ENCODE measurements at places on chromosomes 3 and 15.

- DNase-seq, result peak; percentile 53
Measured at GRCh38 chr3:42547401-42547945, 34.3 kb downstream of the SEC22C start.

DNA sequence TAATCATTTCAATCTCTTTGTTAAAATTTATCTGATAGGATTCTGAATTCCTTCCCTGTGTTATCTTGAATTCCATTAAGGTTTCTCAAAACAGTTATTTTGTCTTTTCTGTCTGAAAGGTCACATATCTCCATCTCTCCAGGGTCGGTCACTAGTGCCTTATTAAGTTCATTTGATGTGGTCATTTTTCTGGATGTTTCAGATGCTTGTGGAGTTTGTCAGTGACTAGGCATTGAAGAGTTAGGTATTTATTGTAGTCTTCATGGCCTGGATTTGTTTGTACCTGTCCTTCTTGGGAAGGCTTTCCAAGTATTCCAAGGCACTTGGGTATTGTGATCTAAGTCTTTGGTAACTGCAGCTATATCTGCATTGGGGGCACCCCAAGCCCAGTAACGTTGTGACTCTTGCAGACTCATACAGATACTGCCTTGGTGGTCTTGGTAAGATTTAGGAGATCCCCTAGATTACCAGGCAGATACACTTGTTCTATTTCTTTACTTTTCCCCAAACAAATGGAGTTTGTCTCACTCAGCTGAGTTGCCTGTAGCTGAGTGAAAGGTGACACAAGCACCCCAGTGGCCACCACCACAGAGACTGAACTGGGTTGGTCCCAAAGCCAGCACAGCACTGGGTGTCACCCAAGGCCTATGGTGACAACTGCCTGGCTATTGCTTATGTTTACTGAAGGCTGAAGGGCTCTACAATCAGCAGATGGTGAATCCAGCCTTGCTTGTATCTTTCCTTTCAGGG lies 18.9 kb upstream of the SLC27A2 start:
- no peak for DNase-seq

DNA sequence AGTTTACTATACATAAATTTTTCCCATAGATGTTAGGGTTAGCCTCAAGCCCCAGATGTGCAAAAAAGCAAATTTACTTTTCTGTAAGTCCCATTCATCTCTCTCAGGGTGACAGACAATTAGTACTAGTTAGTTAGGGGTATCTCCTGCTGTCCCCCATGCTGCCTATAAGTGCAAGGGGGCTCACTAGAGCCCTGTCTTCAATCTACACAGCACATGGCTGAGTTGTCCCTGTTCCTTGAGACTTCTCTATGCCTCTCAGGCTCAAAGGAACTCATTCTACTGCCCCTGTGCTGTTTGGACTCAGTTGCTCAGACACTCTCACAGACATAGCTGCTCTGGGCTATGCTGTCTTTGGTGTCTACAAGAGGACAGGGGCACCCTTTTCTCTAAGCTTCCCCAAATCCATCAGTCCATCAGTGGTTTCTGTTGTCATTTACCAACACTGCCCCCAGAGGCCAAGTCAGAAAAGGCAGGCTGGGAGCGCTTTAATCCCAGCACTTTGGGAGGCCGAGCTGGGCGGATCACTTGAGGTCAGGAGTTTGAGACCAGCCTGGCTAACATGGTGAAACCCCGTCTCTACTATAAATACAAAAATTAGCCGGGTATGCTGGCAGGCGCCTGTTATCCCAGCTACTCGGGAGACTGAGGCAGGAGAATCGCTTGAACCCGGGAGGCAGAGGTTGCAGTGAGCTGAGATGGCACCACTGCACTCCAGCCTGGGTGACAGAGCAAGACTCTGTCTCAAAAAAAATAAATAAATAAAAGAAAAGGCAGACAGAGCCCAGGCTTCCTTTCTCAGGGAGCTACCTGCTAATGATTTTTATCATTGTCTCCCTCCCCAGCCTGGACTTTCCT lies 31.4 kb upstream of the PRTG start:
- peak; percentile 26 for DNase-seq

GRCh38 chr15:101047301-101047781 lies 128.2 kb downstream of the LRRK1 start:
- DNase-seq, result no peak

DNA sequence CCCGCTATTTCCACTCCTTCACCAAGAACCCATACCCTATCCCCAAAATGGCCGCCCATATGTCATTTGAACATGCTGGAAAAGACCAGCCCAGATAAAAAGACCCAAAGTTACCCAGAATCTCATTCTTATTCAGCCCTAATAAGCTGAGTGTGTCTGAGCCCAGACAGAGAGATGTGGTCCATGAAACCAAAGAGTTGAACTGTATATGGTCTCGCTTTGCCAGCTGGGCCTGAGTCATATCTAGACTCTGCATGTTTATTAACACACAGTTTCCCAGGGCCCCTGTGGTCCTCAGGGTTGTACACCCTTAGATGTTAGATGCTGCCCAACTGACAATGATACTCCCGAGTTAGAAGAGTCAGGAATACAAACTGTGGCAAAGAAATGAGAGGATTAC lies 201.9 kb upstream of the STRIT1 start:
- peak; percentile 22 for DNase-seq

- DNase-seq, result peak; percentile 7
Measured at GRCh38 chr3:106212665-106213222, 343.9 kb upstream of the CBLB start.

DNA sequence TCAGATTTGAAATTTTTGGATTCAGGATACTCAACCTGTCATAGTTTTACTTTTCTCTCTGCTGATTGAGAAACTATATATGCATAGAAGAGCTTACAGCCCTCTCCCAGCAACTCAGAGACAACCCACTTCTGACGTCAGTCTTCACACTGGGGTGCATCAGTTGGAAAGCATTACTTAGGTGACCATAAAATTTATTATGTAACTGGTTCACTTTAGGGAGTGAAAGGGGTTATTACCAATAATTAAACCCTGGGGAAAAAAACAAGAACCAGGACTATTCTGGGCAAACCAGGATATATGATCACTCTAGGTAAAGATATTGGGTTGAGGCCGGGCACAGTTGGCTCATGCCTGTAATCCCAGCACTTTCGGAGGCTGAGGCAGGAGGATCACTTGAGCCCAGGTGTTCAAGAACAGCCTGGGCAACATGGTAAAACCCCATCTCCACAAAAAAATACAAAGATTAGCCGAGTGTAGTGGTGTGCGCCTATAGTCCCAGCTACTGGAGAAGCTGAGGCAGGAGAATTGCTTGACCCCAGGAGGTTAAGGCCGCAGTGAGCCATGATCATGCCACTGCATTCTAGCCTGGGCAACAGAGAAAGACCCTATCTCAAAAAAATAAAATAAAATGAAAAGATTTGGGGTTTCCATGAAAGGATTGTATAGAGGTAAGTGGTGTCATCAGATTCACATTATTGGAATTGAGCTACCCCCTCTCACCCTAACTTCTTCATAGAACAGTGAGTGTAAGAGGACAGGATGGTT lies 27.1 kb downstream of the HES1 start:
- DNase-seq, result no peak

DNA sequence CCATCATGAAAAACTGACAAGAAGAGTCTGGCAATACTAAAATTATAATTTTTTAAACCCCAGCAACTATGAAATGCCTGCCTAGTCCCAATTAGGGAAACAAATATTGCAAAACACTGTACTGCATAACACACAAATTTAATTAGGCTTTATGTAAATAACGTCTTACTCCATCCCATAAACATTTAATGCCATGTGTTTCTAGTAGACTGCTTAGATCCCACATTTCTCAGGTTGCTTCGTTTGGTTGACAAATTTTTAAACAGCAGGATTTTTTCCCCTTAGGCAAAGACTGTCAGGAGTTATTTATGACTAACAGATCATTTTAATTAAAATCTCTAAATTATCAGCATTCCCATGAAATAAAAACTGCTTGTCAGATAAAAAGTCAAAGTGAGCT lies 29.9 kb downstream of the EIF2AK4 start:
- DNase-seq, result peak; percentile 38

GRCh38 chr3:138941259-138941885 lies 5.6 kb downstream of the FOXL2 start:
- no peak for DNase-seq

DNA sequence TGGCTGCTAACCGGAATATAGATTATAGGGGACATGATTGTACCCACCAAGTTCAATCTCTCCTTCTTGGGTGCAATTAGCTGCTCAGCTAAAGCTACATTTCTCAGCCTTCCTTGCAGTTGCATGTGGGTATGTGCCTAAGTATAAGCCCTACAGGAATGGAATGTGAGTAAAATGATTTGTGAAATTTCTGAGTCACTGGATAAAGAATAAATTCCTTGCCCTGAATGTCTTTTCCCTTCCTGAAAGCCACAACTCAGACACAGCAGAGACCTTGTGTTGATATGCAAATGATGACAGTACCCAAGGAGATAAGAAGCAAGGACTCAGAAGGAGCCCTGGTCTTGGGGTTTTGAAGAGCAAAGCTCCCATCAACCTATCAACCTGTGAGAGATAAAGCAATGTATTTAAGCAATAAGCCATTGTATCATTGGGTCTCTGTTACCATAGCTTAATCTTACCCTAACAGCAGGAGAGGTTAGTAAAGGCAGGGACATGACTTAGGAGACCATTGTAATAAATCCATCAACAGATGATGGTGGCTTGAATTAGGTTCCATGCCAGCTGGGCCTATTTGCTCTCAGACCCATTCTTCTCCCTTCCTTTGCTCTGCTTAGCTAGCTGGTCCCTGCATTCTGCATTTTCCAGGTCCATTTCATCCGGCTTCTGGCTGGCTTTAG lies 25.6 kb upstream of the ZNF280D start:
- peak; percentile 88 for DNase-seq

- DNase-seq, result no peak
Measured at GRCh38 chr3:139671863-139672646, 5.7 kb downstream of the NMNAT3 start.

GRCh38 chr3:124057420-124057819 lies 65.5 kb upstream of the ROPN1 start:
- no peak for DNase-seq

GRCh38 chr3:23272820-23273219 lies 69.7 kb downstream of the UBE2E2 start:
- no peak for DNase-seq

DNA sequence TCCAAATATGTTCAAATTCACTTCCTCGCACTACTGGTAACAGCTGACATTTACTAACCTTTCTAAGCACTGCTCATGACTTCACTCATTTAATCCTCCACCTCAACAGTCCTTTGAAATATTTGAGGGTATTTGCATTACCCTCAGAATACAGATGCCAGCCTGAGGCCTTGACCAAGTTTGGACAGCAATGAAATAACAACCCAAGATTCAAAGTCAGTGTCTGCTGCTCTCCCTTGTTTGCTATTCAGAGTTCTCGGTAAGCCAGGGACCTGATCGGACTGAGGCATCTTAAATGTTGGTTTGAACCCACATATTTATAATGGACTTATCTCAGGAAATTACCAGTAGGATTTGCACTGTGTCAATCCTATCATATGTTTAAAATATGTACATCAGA lies 19.9 kb upstream of the SNRK start:
- no peak for DNase-seq

DNA sequence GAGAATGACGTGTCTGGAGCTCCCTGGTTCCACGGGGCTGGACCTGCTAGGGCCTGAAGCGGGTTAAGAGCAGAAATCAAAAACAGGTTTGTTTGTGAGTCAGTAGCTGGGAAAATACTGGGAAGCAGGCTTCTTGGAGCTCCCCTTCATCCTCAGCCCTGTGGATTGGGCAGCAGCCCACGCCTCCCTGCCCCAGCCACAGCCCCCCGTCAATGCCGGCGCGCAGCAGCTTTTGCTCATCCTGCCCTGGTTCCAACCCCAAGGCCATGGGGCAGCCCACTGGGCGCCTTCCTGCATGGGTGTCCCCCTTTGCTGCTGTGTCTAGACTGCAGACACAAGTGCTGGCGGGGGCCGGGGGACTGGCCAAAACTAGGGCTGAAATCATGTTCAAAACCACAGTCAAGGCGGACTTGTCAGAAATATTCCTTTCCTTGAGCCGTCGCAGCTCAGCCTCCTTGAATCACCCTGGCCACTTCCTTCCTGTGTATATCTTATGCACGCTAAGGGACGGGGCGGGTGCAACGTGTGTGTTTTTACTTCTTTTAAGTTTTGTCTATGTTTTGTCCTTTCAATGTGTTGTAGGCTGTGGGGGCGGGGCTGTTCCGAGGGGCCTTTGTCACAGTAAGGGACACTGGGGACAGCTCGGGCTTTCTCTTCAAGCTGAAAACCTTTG lies 108.1 kb downstream of the KLF13 start:
- DNase-seq, result peak; percentile 88

- peak; percentile 91 for DNase-seq
Measured at GRCh38 chr15:28896951-28897350, 11.2 kb downstream of the APBA2 start.

DNA sequence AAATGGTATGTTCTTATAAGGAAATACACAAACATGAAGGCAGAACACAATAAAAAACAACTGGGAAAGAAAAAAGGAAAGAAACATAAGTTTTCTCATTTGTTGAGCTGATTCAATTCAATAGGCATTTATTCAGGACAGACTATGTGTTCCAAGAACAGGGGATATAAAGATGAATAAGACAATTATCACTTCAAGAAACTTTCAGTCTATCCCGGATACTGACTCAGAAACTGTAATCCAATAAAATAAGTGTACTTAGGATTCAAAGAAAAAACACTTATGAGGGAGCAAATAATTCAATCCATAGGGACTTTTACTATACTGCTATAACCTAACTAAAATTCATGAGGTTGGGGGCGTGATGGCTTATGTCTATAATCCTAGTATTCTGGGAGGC lies 3.5 kb upstream of the POPDC2 start:
- DNase-seq, result peak; percentile 27

DNA sequence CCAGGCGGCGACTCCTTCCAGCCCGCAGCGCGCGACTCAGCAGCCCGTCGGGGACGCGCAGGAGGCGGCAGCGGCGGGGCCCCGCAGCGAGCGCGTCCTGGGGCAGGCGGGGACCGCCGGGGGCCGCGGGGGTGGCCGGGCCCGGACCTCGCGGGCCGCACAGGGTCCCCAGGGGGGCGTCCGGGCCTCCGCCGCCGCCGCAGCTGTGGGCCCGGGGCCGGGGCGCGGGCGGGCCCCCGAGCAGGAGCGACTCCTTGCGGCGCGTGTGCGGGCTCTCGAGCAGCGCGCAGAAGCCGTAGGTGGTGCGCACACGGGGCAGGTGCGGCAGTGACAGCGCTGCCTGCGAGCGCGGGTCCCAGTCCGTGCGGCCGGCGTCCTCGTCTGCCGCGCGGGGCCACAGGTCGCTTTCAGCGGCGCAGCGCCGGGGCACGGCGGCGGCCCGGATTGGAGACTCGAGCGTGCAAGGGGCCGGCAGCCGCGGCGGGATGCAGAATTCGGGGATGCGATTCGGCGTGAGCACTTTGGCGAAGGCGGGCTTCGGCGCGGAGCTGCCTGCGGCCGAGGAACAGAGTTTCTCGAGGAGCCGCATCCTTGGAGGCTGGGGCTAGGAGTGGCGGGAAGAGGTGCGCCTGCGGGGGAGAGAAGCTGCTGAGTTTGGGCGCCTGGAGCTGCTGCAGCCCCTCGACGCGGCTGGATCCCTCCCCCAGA lies 535 bp downstream of the C2CD4B start:
- DNase-seq, result no peak

GRCh38 chr15:62147149-62147548 lies 17.9 kb downstream of the C2CD4B start:
- no peak for DNase-seq

GRCh38 chr15:37792351-37792750 lies 142.1 kb upstream of the TMCO5A start:
- peak; percentile 6 for DNase-seq

- no peak for DNase-seq
Measured at GRCh38 chr3:43426388-43426787, 140.0 kb downstream of the SNRK start.

Data from fibroblast of skin of scalp (primary cell).